ENCODE measurements at places on chromosomes 5 and 9.
A peak's percentile ranks its signal among the peaks of the same experiment; 100 is the strongest.

DNA sequence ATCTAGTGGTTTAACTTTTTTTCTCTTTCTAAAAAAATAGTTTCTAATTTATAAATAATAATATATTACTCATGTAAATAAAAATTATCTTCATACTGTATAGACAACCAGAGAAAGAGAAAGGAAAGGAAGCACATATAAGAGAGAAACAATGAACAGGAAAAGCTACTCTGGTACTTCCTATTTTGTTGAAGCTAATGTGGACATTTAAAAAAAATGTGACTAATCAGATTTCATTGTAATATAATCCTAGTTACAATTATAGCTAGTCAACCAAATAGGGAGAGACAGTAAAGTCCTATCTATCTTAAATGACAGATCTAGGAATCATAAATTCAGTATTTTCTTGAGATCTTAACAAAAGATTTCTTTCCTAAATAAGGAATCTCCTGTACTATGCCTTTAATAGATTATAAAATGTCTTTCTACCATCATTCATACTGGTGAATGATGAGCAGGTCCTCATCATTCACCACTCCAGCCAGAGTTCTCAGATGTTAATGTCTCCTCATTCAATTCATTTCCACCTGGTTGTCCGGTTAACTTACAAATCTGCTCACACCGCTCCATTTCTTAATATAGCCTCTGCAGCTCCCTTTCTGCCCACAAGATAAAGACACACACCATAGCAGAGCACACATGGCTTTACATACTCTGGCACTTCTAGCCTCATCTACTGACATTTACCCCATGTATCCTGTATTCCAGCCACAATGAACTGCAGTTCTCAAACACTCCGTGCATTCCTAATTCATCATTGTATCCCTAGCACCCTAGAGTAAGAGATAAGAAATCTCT lies 30.9 kb downstream of the ZFR start:
- no peak for DNase-seq
- peaks cover 7% of the 10 kb centered on the region for H3K4me1 ChIP-seq
- H3K27ac ChIP-seq: peak overlapping the region; percentile 5

GRCh38 chr9:127198587-127198986 lies 66.0 kb upstream of the GARNL3 start:
- no peak overlapping the region for H3K27ac ChIP-seq
- peaks cover 5% of the 10 kb centered on the region for H3K4me1 ChIP-seq
- H3K27me3 ChIP-seq: peaks cover 8% of the 10 kb centered on the region
- no peaks in the 10 kb centered on the region for H3K36me3 ChIP-seq

DNA sequence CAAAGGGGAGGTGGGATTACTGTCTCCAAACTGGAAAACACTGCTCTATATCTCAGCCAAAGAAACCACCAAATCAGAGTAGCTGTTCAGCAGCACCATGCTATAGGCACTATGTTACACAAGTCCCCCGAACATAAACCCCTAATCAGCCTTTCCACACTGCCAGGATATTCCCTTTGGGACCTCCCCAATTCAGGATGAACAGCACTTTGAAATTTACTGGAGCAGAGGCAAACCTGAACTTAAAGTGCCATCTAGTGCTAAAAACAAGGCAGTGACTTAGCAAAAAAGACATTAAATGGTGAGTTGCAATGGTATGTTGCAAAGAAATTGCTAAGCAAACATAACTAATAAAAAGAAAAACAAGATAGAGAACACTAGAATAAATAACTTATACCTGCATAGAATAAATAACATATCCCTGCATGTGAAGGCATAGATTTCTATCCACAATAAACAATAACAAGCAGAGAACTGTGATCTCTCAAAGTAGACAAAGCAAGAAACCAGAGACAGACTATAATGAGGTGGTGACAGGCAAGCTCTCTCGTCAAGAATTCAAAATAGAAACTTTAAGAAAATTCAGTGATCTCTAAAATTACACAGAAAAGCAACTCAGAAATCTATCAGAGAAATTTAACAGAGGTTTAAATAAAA lies 584.4 kb upstream of the ACO1 start:
- H3K27me3 ChIP-seq: peaks cover 3% of the 10 kb centered on the region
- no peak for DNase-seq
- peak overlapping the region; percentile 52 for H3K27ac ChIP-seq
- H3K4me1 ChIP-seq: peaks cover 8% of the 10 kb centered on the region
- peaks cover 3% of the 10 kb centered on the region for H3K36me3 ChIP-seq

- no peak for DNase-seq
- H3K27me3 ChIP-seq: peaks cover 1% of the 10 kb centered on the region
- H3K4me3 ChIP-seq: no peak overlapping the region
- no peaks in the 10 kb centered on the region for H3K4me1 ChIP-seq
- no peaks in the 10 kb centered on the region for H3K36me3 ChIP-seq
These were observed 66.5 kb downstream of the COX7C start for GRCh38 chr5:86684222-86684621.

GRCh38 chr5:37889612-37890317 lies 49.9 kb upstream of the GDNF start:
- no peaks in the 10 kb centered on the region for H3K27me3 ChIP-seq
- no peaks in the 10 kb centered on the region for H3K4me1 ChIP-seq
- no peaks in the 10 kb centered on the region for H3K36me3 ChIP-seq
- H3K4me3 ChIP-seq: no peak overlapping the region
- H3K27ac ChIP-seq: no peak overlapping the region

DNA sequence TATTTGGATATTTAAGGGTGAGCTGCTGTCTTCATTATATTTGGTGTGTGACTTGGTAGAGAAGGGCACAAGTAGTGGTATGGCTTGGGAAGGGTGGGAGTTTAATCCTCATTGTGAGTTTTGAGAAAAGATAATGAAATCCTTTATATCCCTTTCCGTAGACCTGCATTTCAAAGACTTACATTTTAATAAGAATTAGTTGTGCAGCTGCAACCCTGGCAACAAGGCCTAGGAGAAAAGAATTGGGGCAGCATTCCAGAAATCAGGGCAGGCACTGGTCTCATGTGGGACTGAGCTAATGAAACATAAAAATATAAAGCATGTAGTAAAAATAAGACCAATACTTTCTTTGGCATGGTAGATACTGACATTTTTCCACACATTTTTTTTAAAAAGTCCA lies 60.5 kb downstream of the CDC42SE2 start:
- H3K4me3 ChIP-seq: no peak overlapping the region
- H3K27me3 ChIP-seq: no peaks in the 10 kb centered on the region
- no peak overlapping the region for H3K27ac ChIP-seq
- H3K36me3 ChIP-seq: peaks cover 68% of the 10 kb centered on the region
- no peak for DNase-seq

GRCh38 chr9:88503081-88503844 lies 31.7 kb upstream of the NXNL2 start:
- DNase-seq: no peak
- H3K27me3 ChIP-seq: peaks cover 3% of the 10 kb centered on the region
- H3K4me3 ChIP-seq: no peak overlapping the region
- H3K36me3 ChIP-seq: no peaks in the 10 kb centered on the region

GRCh38 chr5:116695681-116696080 lies 121.1 kb upstream of the SEMA6A start:
- H3K36me3 ChIP-seq: no peaks in the 10 kb centered on the region
- H3K4me1 ChIP-seq: no peaks in the 10 kb centered on the region
- H3K4me3 ChIP-seq: no peak overlapping the region
- H3K27me3 ChIP-seq: no peaks in the 10 kb centered on the region
- DNase-seq: no peak
- H3K27ac ChIP-seq: no peak overlapping the region

- DNase-seq: no peak
- H3K36me3 ChIP-seq: no peaks in the 10 kb centered on the region
- H3K4me3 ChIP-seq: no peak overlapping the region
- no peaks in the 10 kb centered on the region for H3K27me3 ChIP-seq
These were observed 44.3 kb downstream of the CYSTM1 start for GRCh38 chr5:140219068-140219991.

- H3K27ac ChIP-seq: no peak overlapping the region
- peaks cover 23% of the 10 kb centered on the region for H3K4me1 ChIP-seq
- no peak for DNase-seq
These were observed 84.0 kb downstream of the ZSWIM6 start for GRCh38 chr5:61416010-61416409.
